Dermis blood vessel endothelial cell (primary cell): ENCODE measurements at places on chromosomes 2 and 18. TPM values are rescaled to one million over a fixed set of nuclear protein-coding genes. Genes with fewer than 3 reads are reported as not detected.

The ZNF521 gene
- 173 and 188 TPM in 2 replicates for total RNA-seq

The CERKL gene
- not detected in 2 replicates for total RNA-seq

The ACADL gene
- total RNA-seq: under 0.01 and 0.19 TPM in 2 replicates

The ZSWIM2 gene
- not detected in 2 replicates for total RNA-seq

The CAPN14 gene
- total RNA-seq: 0.05 TPM in 1 of 2 replicates, not detected in the other

The SDC1 gene
- 1.4 and 1.7 TPM in 2 replicates for total RNA-seq

The NYAP2 gene
- not detected in 2 replicates for total RNA-seq

DNA sequence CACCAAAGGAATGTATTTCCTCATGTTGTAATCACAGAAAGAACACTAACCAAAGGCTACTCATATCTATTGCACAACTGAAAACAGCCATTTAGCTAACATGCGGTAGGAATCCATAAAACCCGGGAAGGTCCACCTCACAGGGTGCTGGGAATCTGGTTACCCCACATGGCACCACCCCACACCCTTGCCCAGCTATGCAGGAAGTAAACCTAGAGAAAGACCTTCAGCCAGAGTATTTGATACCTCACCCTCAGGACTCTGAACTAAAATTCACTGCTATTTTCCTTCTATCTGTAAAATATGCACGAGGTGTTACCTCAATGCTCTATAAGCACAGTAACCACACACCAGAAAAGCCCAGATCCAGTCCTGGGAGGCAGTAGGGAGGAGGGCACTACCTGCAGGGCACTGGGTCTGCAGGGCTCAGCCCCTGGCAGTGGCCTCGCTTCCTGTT lies 45.8 kb downstream of the PTPN2 start:
- no peak for DNase-seq

DNA sequence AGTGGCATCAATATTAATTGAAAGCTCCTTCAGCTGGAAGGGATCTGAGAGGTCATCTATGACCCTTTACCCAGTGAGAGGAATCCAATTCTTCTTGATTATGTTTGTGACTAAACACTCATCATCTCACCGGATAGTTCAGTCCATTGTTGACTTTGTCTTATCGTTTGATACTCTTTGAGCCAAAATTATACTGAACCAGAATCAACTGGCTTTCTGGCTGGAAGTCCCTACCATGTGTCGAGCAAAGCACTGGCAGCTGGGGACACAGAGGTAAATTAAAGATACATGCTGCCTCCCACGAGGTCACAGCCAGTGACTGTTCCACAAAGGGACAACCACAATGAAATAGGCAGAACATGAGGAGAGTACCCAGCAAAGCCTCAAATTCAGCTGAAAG lies 91.4 kb upstream of the FHL2 start:
- DNase-seq: no peak

DNA sequence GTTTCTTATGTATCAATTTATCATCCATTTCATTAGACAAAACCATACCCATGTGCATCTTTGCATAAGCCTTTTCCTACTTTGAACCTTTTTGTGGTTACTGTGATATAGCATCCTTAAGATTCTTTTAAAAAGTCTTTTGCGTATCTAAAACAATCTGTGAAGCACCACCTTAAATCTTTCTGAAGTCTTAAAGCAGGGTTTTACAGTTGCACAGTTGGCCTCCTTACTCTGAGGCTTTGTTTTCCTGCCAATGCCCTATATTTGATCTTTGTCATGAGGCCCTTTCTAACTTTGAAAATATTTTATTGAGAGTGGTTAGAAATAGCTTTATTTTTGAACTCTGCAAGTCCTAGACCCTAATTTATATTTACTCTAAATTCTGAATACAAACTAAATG lies 163.4 kb upstream of the MAP3K20 start:
- no peak for DNase-seq

- no peak for DNase-seq
Observed at GRCh38 chr2:23679044-23679443, 247.9 kb downstream of the ATAD2B start.

GRCh38 chr2:26890341-26891000 lies 42.5 kb downstream of the DPYSL5 start:
- DNase-seq: no peak

DNA sequence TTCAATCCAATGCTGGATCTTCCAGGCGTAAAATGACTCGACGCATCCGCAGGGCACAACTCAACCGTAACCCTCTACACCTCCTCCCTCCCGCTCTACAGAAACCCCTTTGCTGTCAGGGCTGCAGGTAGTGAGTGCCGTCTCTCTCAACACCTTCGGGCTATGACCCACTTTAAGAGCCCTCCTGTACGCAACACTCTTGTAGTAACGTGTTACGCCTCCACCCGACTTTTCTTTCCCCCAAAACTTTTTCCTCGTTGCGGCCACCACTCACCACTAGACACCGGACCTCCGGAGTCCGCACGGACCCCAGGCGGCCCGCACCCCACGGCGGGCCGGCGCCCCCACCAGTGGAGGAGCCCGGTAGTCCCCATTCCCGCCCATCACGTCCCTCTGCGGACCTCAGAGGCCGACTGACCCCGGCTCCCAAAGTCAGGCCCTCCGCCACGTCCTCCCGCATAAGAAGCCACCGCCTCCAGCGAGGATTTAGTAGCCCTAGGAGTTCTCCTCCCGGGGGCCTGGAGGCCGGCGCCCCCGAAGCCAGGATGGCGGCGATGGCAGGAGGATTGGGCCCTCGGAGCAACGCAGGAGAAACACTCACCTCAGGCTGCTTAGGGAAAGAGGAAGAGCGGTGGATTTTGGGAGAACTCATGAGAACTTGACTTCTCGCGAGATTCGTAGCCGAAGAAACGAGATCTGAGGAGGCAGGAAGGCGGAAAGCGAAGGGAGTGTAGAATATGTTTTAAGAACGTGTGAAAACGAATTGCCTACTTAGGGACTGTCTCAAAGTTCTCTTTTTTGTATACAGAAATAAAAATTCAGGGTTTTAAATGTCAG lies 5.0 kb upstream of the C18orf32 start:
- peak; percentile 100 for DNase-seq

- no peak for DNase-seq
Observed at GRCh38 chr2:195055996-195056395, 601.0 kb upstream of the SLC39A10 start.

DNA sequence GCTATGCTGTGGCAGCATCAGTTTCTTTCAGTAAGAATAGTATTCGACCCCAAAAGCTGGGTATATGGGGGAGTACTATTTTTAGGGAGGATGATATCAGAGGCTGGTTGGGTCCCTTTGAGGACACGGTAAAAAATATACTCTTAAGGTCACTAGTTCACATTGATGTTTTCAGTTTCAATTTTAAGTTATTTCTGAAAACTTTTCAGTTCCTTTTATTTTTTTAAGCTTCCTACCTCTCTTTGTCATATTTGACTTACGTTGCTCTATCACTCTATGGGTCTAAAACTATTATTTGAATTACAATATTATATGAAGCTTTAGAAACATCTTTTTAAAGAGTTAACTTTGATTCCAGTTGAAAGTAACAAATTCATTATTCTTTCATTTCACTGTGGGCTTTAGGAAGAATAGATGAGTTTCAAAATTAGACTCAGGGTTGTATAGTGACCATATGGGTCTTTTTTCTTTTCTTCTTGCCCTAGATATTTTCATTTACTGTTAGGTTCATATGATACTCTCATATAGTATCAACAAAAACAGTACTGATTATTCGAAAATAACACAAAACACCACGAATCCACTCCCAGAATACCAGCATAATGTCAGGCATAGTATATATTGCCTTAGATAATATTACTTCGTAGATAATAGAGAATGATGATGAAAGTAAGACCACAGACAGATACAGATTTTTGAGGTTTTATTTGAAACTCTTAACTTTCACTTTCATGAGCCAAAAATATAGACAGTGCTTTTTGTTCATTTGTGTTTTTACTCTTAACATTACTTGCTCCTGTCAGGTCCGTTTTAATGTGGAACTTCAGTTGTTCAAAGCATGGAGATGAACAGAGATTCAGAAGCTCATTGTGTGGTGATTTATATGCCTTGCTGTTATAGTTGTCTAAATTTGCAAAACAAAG lies 9.8 kb downstream of the RMDN2 start:
- no peak for DNase-seq

GRCh38 chr18:864872-865273 lies 39.8 kb upstream of the ADCYAP1 start:
- peak; percentile 88 for DNase-seq

DNA sequence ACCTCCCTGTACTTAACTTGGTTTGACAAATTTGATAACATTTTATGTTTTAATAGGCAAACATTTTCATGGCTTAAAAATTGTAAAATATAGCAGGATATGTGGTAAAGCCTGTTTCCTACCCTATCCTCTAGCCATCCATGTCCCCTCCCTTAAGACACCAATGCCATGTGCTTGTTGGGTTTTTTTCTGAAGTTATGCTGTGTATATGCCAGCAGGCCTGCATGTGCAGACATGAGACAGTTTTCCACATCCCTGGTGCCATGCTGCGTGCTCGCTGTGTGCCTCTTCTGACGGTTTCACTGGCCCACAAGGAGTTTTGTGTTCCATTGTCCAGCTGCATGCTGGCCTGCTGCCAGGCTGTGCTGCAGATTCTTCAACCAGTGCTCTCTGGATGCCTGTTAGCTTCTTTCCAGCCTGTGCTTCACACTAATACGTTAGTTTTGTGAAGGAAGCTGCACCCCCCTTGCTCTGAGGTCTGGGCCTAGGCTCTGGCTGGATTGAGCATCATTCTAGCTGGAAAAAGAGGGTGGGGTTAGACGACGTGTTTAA lies 16.9 kb downstream of the INPP4A start:
- peak; percentile 56 for DNase-seq

DNA sequence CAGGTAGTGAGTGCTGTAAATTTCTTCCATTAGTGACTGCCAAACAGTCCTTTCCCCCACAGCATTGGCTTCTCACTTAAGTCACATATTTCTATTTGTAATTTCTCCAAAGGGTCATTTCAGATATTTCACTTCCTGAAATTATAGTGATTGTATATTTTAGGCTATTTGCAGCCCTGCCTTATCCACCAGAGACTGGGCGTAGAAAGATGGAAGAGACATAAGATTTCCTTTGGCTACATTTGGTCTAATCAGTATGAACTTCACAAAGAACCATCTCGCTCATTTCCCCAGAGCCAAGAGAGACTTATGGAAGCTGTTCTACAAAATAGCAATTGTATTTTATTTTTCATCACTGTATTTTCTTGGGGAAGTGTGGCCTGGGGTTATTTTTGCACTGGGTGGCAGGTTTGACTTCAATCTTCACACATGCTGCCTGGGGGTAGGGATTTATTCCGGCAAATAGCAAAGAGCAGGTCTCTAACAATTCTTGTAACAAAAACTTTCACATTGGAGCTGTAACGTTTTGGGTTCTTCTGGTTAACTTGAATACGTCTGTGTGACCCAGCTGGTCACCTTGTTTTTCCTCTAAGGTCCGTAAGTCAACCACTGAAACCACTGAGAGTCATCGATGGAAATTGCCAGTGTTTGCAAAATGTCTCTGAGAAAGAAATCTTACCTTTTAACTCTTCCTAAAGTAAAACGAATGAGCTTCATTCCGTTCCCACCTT lies 170.6 kb upstream of the SERPINE2 start:
- DNase-seq: no peak

- no peak for DNase-seq
Observed at GRCh38 chr2:171391532-171391931, 42.3 kb downstream of the METTL8 start.

DNA sequence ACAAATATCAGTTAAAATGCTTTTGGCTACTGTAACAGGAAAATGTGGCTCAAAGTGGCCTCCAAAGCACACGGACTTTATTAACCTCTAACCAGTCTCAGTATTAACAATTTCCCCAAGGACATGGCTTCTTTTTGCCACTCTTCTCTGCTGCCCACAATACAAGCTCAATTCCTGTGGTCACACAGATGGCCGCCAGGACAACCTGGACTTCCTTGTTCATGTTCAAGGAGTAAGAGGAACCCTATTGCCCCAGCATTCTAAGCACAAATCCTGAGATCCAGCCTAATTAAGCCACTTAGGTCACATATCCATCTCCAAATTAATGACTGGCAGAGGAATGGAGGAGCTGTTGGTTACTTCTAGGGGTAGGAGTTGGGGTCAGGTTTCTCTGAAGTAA lies 38.2 kb downstream of the AOX1 start:
- no peak for DNase-seq

GRCh38 chr2:171095014-171095582 lies 65.6 kb downstream of the TLK1 start:
- no peak for DNase-seq

- DNase-seq: no peak
Observed at GRCh38 chr2:11941201-11942177, 195.1 kb downstream of the LPIN1 start.

GRCh38 chr2:119049968-119050704 lies 108.1 kb downstream of the MARCO start:
- no peak for DNase-seq

- DNase-seq: no peak
Observed at GRCh38 chr2:197994751-197995150, 190.4 kb downstream of the PLCL1 start.

DNA sequence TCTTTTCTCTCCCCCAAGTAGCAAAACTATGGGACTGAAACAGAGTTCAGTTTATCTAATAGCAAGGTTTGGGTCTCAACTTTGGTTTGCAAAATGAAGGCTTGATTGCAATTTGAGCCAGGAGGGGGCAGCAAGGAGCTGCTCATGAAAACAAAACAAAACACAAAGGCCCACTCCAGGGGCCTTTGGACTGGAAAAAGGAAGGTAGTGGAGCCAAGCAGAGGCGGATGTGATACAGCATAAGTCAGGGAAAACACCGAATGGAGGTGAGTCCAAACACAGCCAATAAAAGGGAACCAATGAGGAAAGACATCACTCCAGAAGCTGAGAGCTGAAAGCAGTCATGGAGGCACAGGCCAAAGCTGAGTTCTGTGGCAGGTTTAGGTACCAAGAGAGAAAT lies 799.7 kb upstream of the ACVR2A start:
- DNase-seq: peak; percentile 66

DNA sequence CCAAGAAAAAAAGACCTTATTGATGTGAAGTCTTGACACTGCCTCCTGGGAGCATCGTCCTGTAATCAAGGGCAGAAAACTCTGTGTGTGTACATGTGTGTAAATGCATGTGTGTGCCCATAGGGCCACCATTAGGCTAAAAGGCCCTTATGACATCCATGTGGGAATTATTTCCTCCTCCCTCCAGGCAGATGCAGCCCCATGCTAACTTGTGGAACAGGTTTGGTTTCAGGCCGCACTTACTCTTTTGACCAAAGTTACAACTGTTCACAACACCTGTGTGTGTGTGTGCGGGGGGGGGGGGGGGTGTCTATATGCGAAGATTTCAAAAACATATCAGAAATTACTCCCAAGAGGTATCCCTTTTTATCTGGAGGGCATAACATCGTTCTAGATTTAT lies 87.4 kb upstream of the SLC14A2 start:
- no peak for DNase-seq
